ENCODE measurements at places on chromosomes 2 and 18.

DNA sequence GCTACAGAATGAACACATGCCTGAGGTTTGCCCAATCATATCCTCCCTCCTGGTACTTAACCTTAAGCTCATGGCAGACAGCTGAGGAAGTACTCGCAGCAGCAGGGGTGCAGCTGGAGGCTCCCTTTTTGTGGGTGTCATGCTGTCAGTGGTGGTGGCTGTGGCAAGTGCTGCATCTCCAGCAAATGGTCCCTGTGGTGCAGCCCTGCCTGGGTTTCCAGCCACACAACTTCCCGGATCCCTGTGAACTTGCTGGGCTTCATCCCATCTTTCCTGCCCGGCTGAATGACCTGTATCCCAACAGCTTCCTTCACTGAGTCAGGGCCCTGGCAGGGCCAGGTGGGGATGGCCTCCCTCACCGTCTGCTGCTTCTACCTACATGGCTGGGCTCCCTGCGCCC lies 5.0 kb downstream of the TMEM185B start:
- peaks cover 16% of the 10 kb centered on the region for H3K4me1 ChIP-seq
- no peak for DNase-seq
- no peak overlapping the region for H3K4me3 ChIP-seq
- no peak overlapping the region for H3K27ac ChIP-seq
- no peaks in the 10 kb centered on the region for H3K36me3 ChIP-seq

- H3K4me1 ChIP-seq: no peaks in the 10 kb centered on the region
- H3K27me3 ChIP-seq: peaks cover 31% of the 10 kb centered on the region
- H3K4me3 ChIP-seq: no peak overlapping the region
- DNase-seq: no peak
Measured at GRCh38 chr2:233926806-233927205, 9.6 kb downstream of the TRPM8 start.

DNA sequence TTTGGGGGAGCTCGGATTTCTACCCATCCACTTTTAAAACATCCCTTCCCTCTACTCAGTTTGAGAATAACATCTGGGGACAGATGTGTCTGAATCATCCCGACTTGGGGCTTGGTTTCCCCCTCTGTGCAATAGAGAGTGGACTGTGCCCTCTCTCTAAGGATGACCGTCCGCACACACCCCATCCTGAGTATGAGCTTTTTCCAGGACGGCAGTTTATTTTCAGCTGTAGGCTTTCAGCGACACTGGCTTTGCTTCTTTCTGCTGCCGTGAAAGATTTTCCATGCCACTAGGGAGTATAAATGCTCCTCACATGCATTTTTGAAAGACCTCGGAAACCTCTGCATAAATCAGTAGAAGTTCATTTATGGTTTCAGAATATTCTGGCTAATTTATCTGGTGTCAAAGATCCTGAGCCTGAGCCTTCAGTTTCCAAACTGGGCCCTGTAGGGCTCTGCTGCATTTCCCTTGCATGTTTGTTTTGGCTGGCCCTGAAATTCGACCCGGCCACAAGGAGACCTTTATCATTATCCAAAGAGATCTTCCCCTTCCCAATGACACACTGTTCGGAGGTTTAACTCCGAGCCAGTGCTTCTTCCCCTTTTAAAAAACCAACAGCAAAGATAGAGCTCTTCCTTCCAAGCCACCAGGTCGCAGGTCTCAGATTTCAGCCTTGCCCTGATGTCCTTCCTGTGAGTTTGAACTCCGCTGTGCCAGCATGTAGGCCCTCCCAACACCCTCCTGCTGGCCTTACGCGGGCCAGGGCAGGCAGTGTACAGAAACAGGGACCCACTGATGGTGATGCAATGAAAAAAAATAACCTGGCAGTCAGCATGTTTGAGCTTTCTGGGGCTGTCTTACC lies 53.3 kb downstream of the FECH start:
- no peak overlapping the region for H3K4me3 ChIP-seq
- no peaks in the 10 kb centered on the region for H3K36me3 ChIP-seq
- DNase-seq: peak; percentile 59

- DNase-seq: peak; percentile 44
- no peaks in the 10 kb centered on the region for H3K27me3 ChIP-seq
- peaks cover 11% of the 10 kb centered on the region for H3K4me1 ChIP-seq
- no peak overlapping the region for H3K4me3 ChIP-seq
- H3K27ac ChIP-seq: peak overlapping the region; percentile 53
Measured at GRCh38 chr2:102027036-102027980, 35.5 kb downstream of the IL1R2 start.

- H3K36me3 ChIP-seq: no peaks in the 10 kb centered on the region
- no peak overlapping the region for H3K4me3 ChIP-seq
- no peak overlapping the region for H3K27ac ChIP-seq
Measured at GRCh38 chr2:64328756-64329155, 125.2 kb upstream of the LGALSL start.

DNA sequence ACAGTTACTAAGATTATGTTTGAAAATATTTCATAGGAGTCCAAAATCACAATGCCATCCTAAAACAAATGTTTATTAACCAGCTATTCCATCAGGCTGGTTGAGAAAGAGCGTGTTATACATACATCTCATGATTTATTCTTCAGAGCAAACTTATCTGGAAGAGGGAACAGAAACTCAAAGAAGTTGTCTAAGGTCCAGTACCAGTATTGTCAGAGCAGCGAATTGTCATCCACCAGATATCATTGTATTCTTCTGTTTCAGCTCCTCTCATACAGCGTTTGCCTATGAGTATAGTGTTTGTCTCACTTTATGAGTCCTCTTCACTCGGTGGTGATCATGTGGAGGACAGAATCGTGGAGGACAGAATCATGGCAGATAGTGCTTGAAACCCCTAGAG lies 238.2 kb downstream of the OSR1 start:
- no peak for DNase-seq
- no peaks in the 10 kb centered on the region for H3K4me1 ChIP-seq
- H3K4me3 ChIP-seq: no peak overlapping the region
- H3K36me3 ChIP-seq: no peaks in the 10 kb centered on the region
- H3K27me3 ChIP-seq: no peaks in the 10 kb centered on the region
- no peak overlapping the region for H3K27ac ChIP-seq

DNA sequence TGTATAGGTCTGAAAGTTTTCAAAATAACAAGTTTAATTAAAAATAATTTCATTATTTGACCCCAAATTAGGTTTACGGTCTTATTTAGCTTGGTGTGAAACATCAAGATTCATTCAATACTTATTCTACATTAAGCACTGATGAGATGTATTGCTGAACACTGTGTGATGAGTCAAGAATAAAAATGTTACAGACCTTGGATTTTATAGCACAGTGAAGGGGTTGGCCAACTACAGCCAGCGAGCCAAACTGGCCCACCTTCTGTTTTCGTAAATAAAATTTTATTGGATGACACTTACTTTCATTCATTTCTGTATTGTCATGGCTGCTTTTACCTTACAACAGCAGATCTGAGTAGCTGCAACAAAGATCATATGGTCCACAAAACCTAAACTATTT lies 8.3 kb downstream of the PPP4R1 start:
- DNase-seq: no peak
- H3K27ac ChIP-seq: no peak overlapping the region
- H3K4me3 ChIP-seq: no peak overlapping the region
- H3K27me3 ChIP-seq: no peaks in the 10 kb centered on the region

DNA sequence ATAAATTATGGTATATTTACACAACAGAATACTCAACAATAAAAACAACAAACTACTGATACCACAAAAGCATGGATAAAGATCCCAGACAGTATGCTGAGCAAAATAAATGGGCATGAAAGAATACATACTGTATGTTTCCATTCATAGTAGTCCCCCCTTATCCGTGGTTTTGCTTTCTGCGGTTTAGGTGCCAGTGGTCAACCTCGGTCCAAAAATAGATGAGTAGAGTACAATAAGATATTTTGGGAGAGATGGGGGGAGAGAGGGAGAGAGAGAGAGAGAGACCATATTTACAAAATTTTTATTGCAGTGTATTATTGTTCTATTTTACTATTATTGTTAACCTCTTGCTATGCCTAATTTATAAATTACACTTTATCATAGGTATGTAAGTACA lies 21.0 kb upstream of the TGFA start:
- no peaks in the 10 kb centered on the region for H3K36me3 ChIP-seq
- H3K4me1 ChIP-seq: no peaks in the 10 kb centered on the region
- H3K27ac ChIP-seq: no peak overlapping the region
- no peak for DNase-seq

- DNase-seq: no peak
- H3K27me3 ChIP-seq: no peaks in the 10 kb centered on the region
- H3K27ac ChIP-seq: no peak overlapping the region
- H3K4me1 ChIP-seq: no peaks in the 10 kb centered on the region
- H3K36me3 ChIP-seq: no peaks in the 10 kb centered on the region
Measured at GRCh38 chr2:14942987-14943386, 310.5 kb downstream of the LRATD1 start.
